ENCODE measurements at places on chromosomes 2 and 18.

GRCh38 chr2:162091325-162092007, 17.5 kb upstream of the DPP4 start:
- DNase-seq = no peak

DNA sequence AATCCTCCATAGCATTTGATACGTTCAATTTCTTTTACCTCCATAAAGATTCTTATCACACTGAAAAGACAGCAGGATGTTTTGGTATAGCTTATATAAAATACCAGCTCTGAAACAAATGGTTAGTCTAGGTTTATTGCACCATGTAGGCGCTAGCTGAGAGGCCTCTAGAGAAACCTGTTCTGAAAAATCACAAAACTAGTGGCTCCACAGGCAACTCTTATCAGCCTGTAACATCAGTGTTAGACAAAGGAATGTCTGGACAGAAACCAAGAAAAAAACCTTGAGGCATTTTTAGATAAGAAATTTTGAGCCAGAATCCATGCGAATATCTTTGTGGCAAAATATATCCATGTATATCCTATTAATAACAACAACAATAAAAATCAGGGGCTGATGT, 440.4 kb upstream of the MAP2 start:
- no peak for DNase-seq

DNA sequence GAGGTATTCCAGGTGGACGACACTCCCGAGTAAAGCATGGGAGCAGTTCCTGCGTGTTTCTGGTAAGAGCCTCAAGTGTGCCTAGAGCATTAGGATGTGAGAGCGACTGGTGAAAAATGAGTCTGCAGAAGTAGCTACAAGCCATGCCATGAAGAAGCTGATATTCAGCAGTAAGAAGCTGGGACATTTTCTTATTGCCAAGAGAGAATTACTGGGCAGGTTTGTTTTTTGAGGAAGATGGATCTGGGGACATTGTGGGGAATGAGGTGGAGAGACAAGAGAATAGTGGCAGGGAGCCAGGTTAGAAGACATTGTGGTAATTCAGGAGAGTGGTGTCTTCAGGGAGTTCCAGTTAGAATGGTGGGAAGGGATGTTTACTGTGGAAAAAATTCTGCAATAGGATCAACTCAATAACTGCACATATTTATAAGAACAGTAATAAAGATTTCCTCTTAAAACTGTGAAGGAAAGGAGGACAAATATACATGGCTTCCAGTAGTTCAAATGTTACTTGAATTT, 38.2 kb downstream of the CRIM1 start:
- DNase-seq = no peak

GRCh38 chr2:151043484-151043883, 218.2 kb downstream of the RBM43 start:
- no peak for DNase-seq

DNA sequence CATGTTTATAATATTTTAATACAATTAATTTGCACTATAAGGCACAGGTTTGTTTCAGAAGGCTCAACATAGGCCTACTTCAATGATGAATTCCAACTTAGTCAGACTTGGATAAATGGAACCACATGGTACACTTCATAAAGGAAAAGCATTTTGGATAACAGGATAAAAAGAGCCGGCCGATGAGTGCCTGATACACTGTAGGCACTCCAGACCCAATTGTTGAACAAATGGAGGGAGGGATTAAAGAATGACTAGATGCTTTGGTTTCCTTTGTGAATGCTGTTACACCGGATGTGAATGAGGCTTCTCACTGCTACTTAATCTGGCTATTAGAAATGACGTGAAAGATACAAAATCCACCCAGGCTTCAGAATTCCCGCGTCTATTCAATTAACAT, 104.1 kb upstream of the KCTD1 start:
- DNase-seq = no peak

GRCh38 chr2:135875491-135876065, 665 bp downstream of the MCM6 start:
- no peak for DNase-seq

GRCh38 chr2:219104107-219105035, 43.6 kb upstream of the IHH start:
- DNase-seq = no peak

DNA sequence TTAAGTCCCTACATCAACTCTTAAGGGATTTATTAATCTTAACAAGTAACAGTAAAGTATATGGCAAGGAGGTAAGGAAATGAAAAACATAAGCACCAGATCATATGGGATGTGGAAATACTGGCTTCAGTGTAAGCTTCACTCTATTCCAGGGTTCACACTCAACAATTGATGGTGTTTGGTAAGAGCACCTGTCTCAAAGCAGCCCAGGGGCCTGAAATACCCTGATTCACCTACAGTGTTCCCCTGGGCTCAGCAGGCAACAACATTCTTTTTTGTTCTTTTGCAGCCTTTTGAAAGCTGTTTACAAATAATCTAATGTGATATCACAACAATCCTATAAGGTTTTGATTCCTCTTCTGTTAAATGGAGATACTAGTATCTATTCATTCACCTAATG, 1.2 kb upstream of the MLPH start:
- DNase-seq = no peak

- DNase-seq = no peak
Observed at GRCh38 chr18:53241161-53241560, 901.2 kb downstream of the DCC start.

GRCh38 chr18:48314690-48315089, 94.5 kb downstream of the ZBTB7C start:
- DNase-seq = no peak

DNA sequence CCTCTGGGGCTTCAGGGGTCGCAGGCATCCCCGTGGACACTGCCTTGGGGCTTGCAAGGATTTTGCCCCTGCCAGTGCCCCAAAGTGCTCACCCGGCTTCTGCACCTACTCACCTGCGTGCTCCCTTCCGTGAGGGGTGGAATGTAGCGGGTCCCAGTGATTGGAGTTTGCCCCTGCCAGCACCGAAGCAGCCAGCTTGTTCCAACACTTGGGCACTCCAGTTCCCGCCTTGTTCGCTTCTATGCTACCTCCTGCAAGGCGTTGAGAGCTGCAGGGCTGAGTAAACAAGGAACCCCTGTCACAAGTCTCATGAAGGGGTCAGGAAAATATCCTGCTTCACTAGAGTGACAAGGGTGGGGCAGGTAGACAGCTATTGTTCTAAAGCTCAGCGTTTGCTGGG, 631.5 kb downstream of the EPHA4 start:
- DNase-seq = no peak

DNA sequence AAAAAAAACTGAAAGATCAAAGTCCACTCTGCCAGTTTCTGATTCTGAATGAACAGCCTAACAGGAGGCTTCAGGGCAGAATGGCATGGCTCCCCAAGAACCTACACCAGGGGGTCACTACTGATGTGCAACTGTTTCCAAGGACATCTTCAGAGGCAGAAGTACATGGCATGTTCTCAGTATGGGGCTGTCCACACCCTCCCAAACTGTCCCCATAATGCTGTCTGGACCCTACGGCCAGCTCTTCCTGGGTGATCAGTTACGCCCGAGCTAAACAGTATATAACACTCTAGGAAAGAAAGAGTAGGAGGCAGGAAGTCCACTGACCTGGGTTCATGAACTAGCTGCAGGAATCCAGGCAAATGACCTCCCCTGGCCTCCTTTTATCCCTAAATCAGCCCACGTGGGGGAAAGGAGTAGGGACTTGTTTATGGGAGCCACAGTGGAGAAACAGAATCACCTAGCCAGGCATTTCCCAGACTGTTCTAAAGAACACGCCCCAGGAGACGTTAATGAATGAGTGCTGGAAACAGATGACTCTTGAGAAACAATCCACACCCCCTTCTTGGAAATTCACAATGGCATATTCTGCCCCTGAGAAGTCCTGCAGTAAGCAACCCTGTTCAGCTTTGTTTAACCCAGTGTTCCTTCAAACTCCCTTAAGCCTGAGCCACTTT, 2.5 kb downstream of the TMBIM1 start:
- no peak for DNase-seq

- no peak for DNase-seq
Observed at GRCh38 chr18:54743605-54743995, 84.7 kb upstream of the RAB27B start.

GRCh38 chr2:1739961-1740715, 4.2 kb downstream of the PXDN start:
- DNase-seq = no peak

DNA sequence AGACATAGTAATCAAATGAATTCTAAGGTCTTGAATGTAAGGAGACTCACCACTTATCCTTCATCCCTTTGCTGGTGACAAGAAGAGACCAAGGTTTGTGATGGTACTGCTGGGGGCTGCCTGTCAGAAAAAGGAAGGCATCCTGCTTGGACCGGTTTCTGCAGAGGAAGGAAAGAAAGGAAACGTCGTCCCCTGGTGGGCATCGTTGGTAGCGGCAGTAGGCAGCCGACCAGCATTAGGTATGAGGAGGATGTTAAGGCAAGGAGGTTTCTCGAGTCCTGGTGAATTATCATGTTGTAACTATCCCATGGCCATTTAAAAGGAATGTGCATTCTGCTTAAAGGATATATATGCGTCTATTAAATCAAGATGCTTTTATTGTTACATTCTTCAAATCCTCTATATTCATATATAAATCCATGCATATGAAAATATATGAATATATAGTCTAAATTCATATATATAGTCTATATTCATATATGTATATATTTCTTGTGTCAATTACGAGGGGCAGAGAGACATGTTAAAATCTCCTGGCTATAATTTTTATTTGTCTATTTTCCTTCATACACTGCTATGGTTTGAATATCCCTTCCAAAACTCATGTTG, 94.4 kb upstream of the TGFA start:
- DNase-seq = no peak

GRCh38 chr2:174337337-174338146, 2.8 kb downstream of the SP9 start:
- no peak for DNase-seq

DNA sequence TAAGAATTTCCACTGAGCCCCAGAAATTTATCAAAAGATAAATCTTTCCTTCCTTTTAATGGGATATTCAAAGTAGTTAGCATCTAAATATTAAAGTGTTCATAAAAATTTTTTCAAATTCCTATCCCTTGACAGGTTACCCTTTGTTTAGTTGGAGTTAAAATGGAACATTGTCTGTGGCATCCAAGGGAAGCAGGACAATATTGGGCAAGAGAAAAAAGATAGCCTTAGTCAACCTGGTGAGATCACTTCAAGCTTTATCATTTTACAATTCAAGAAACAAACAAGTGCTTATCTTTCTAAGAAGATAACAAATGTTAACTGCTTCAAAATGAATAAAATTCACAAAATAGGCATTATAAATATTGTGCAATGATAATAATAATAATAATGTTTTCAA, 21.7 kb downstream of the NR4A2 start:
- no peak for DNase-seq

DNA sequence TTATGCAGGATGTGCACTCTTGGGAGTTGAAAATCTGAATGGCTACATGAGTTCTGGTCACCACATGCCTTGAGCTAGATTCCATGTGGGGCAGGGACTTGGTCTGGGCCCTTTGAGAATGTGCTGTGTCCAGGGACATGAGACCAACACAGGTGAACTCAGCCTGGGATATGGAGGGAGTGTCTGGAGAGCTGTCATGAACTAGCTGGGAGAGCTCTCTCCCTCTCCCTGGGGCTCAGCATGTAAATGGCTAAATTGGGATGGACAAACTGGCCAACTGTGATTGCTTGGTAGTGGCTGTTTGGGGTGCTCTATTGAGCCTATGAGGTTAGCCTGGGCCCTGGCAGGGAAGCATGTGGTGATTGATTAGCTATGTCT, 105.1 kb upstream of the HS6ST1 start:
- no peak for DNase-seq

DNA sequence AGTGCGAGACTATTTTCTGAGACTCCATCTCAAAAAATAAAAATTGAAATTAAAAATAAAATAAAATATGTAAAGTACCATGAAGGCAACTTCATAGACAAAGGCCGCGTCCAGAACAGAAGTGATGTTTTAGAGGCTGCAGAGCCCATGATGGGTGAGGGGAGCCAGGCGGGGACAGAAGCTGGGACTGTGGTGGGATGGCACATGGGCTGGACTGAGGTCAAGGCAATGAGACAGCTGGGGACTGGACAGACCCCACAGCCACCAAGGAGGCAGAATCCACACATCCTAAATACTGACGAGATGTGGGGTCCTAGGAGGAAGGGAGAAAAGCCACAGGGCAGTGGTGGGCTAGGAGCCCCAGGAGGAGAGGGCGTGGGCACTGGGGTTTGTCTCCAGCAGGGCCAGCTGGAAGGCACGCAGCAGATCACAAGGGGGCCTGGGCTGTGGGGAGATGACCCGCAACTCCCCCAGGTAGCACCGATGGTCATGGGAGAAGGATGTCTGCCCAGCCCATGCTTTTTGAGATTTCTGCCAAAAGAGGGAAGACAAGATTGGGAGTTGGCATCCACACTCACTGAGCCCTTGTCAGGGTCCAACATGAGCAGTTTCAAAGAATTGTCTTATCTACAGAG, 74.3 kb downstream of the KCNF1 start:
- DNase-seq = no peak

DNA sequence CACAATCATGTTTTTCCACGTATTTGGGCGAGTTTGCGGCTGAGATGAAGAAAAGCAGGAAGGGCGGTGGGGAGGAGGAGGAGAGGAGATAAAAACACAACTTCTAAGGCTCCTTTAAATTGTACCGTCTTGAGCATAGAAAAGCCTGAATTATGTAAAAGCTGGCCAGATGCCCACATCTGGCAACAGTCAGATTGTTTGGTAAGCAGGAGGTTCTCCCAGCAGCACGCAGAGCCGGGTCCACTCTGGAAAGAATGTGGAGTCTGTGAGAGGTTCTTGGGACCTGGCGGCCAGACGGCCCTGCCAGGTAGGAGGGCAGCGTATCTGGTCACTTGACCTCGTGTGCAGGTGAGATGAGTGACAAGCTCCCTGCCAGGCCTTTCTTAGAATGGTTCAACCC, 215.3 kb upstream of the APCDD1 start:
- DNase-seq = no peak

GRCh38 chr18:58103339-58103985, 59.4 kb downstream of the NEDD4L start:
- DNase-seq = no peak

- DNase-seq = no peak
Observed at GRCh38 chr18:12703664-12704063, 822 bp downstream of the PSMG2 start.
